ENCODE measurements at places on chromosomes 5 and 9. TPM values are rescaled to one million over a fixed set of nuclear protein-coding genes. Genes with fewer than 3 reads are reported as not detected.

The CEL gene
- total RNA-seq = 2.2 TPM

The SLC34A1 gene
- not detected for total RNA-seq

The PTPRD gene
- total RNA-seq = not detected

The CMYA5 gene
- 0.13 TPM for total RNA-seq

The ECPAS gene
- total RNA-seq = 35.4 TPM

The ARHGEF37 gene
- not detected for total RNA-seq

GRCh38 chr5:113612060-113612496, 98.6 kb downstream of the YTHDC2 start:
- no peaks in the 10 kb centered on the region for H3K36me3 ChIP-seq
- no peak overlapping the region for H3K4me3 ChIP-seq
- H3K4me1 ChIP-seq = no peaks in the 10 kb centered on the region
- DNase-seq = peak; percentile 40

GRCh38 chr5:35822511-35822910, 34.2 kb upstream of the IL7R start:
- peak overlapping the region; percentile 7 for H3K4me3 ChIP-seq
- H3K36me3 ChIP-seq = no peaks in the 10 kb centered on the region
- H3K27me3 ChIP-seq = no peaks in the 10 kb centered on the region
- peak; percentile 76 for DNase-seq
- peak overlapping the region; percentile 62 for H3K27ac ChIP-seq

DNA sequence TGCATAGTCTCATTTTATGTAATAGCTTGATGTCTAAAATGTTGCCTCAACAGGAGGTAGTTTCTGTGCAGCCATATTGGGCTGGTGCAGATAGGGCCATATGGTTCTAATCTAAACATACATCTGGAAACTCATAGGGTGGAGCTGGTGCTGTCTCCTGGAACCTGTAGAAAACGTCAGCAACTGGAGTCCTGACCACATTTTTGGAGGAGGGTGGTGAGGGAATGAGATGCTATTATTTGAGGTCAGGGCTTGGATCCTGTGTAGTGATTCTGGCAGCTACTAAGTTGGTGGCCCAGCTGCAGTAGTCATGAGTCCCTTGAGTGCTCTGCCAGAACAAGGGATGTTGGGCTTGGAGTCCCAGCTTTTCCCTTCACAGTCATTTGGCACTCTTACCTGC, 14.1 kb downstream of the MAN2A1 start:
- no peaks in the 10 kb centered on the region for H3K27me3 ChIP-seq
- H3K27ac ChIP-seq = no peak overlapping the region
- no peaks in the 10 kb centered on the region for H3K36me3 ChIP-seq
- DNase-seq = no peak

DNA sequence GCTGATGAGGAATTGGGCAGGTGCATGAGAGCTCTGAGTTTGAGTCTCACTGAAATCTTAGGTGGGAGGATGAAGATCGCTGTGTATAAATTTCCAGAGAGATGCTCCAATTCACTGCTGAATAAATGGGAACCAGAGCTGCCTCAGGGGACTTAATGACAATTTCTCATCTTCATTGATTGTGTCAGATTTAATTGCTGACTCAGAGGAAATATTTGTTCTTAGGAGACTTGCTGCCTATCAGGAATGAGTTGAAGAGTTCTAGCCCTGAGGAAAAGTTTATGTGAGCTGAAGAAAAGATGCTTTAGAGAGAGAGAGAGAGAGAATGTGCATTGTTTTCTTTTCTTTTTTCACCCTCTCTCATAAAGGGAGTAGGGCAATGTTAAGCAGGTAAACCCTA, 827.5 kb upstream of the WWC1 start:
- no peak for DNase-seq
- H3K36me3 ChIP-seq = no peaks in the 10 kb centered on the region
- H3K27ac ChIP-seq = no peak overlapping the region

- peaks cover 4% of the 10 kb centered on the region for H3K27me3 ChIP-seq
- H3K4me1 ChIP-seq = no peaks in the 10 kb centered on the region
- no peak for DNase-seq
- no peak overlapping the region for H3K4me3 ChIP-seq
- no peaks in the 10 kb centered on the region for H3K36me3 ChIP-seq
These were observed 90.6 kb downstream of the VCAN start for GRCh38 chr5:83562071-83562606.

DNA sequence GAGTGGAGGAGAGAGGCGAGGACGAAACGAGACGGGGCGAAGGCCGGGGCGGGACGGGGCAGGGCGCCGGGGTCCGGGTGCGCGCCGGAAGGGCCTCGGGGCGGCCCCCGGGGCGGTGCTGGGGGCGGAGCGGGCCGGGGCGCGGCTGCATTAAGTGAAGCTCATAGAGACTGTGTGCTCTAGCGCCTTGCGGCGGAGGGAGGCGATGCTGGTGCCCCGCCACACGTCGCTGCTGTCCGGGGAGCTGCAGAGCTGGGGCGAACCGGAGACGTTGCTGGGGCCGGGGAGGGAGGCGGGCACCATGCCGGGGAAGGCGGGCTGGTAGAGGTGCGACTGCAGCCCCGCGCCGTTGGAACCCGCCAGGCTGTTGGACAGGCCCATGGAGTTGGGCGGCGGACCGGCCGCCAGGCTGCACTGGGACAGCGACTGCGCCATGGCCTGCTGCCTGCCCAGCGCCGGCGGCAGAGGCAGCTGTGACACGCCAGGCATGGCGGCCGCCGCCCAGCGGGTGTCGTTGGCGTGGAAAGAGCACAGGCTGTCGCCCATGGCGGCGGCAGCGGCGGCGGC, 8.3 kb downstream of the OTP start:
- H3K27ac ChIP-seq = no peak overlapping the region
- H3K4me3 ChIP-seq = peak overlapping the region; percentile 19
- H3K27me3 ChIP-seq = peaks cover 19% of the 10 kb centered on the region
- H3K4me1 ChIP-seq = no peaks in the 10 kb centered on the region
- H3K36me3 ChIP-seq = no peaks in the 10 kb centered on the region

DNA sequence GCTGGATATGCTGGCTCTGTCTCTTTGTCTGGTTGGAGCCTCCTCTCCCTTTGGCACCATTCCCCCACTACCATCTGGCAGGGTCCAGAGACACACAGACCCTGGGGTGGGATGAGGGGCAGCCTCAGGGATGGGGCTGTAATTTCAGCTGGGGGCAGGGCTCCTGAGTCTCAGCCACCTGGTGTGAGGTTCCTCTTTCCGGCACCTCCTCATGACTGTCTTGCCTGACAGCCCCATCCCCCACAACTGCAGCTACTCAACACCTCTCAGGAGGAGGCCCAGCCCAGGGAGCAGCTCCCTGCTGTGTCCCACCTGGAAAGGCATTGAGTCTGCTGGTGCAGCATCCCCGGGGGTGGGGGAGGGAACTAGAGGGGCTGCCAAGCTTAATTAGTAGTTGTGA, 11.7 kb upstream of the RPS14 start:
- H3K27me3 ChIP-seq = no peaks in the 10 kb centered on the region
- H3K36me3 ChIP-seq = no peaks in the 10 kb centered on the region
- no peak overlapping the region for H3K27ac ChIP-seq
- DNase-seq = no peak
- H3K4me1 ChIP-seq = no peaks in the 10 kb centered on the region
- H3K4me3 ChIP-seq = no peak overlapping the region

DNA sequence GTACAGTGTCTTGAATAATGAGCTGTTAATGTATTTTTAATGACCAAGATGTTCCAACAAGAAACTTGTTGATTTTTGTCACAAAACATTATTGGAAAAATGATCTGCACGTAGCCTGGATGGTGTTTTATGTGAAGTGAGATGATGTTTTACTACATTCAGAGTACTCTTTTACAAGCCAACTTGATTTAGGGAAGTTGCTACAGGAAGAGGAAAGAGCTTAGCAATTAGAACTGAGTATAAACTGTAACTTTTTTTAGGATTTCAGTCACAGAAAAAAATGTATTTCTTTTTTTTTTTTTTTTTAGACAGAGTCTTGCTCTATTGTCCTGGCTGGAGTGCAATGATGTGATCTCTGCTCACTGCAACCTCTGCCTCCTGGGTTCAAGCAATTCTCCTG, 113.6 kb upstream of the ADRA1B start:
- H3K36me3 ChIP-seq = no peaks in the 10 kb centered on the region
- H3K27ac ChIP-seq = no peak overlapping the region
- H3K27me3 ChIP-seq = no peaks in the 10 kb centered on the region
- no peak for DNase-seq

DNA sequence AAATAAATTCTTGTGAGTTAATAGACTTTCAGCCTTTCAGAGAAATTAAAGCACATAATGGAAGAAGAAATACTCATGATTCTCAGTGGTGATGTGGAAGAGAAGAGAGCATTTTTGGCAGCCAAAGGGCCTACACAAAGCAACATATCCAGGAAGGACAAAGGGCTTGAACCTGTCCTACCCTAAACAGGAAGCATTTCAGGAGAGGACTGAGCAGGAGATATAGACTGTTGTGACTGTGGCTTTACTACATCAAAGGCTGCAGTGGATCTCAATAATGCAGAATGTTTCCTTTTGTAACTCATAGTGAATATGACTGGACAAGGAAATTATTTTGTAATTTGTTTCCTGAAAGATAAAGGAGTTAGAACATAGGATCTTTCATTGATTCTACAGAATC, 1.3 kb upstream of the PARP8 start:
- H3K27ac ChIP-seq = peak overlapping the region; percentile 97
- no peak for DNase-seq
- H3K4me3 ChIP-seq = no peak overlapping the region
- peaks cover 28% of the 10 kb centered on the region for H3K4me1 ChIP-seq

DNA sequence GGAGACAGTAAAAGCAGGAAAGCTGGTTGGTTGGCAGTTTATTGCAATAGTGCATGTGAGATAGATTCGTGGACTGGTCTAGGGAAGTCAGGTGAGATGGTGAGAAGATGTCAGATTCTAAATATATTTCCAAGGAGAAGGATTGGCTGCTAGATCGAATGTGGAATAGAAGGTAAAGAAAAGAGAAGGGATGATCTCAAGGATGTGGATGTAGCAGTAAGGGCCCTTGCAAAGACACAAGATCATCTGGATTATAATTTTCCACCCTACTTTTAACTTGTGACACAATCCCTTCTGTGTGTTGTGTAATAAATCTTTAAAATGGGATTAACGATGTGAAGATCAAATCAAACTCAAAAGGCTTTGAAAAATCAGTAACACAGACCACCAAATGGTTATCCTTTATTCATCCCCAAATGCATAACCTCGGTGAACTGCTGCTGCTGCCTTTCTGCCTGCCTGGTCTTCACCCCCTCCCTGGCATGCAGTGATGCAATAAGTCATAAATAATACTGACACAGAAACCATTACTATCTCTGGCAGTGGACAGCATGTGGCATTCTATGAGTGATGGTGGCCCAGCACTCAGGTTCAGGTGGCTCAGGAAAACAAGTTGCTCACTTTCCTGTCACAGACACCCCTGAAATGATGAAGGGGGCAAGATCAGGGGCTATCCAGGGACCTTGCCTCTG, 178.4 kb downstream of the FAM114A2 start:
- no peak for DNase-seq
- no peaks in the 10 kb centered on the region for H3K36me3 ChIP-seq
- no peaks in the 10 kb centered on the region for H3K27me3 ChIP-seq
- no peak overlapping the region for H3K27ac ChIP-seq
- H3K4me1 ChIP-seq = no peaks in the 10 kb centered on the region

GRCh38 chr5:17796142-17796541, 161.9 kb downstream of the TAF11L14 start:
- no peaks in the 10 kb centered on the region for H3K36me3 ChIP-seq
- no peak overlapping the region for H3K4me3 ChIP-seq
- no peaks in the 10 kb centered on the region for H3K27me3 ChIP-seq
- no peak for DNase-seq
- no peaks in the 10 kb centered on the region for H3K4me1 ChIP-seq

Measured in naive thymus-derived CD4-positive, alpha-beta T cell (primary cell).